ENCODE measurements at places on chromosomes 12 and 14. TPM values are rescaled to one million over a fixed set of nuclear protein-coding genes. Genes with fewer than 3 reads are reported as not detected.

GRCh38 chr14:103057028-103057371, 349 bp downstream of the CDC42BPB start:
- no peak for DNase-seq
- H3K27ac ChIP-seq: no peak overlapping the region
- H3K4me1 ChIP-seq: peaks cover 7% of the 10 kb centered on the region
- H3K36me3 ChIP-seq: no peaks in the 10 kb centered on the region
- H3K27me3 ChIP-seq: no peaks in the 10 kb centered on the region

STAC3 gene
- 0.96 TPM for total RNA-seq

GPR162 gene
- 0.11 TPM for total RNA-seq

- no peaks in the 10 kb centered on the region for H3K36me3 ChIP-seq
- no peak overlapping the region for H3K27ac ChIP-seq
- no peaks in the 10 kb centered on the region for H3K4me1 ChIP-seq
- DNase-seq: no peak
- no peak overlapping the region for H3K4me3 ChIP-seq
Observed at GRCh38 chr12:52206304-52207040, 14.7 kb upstream of the KRT80 start.

DNA sequence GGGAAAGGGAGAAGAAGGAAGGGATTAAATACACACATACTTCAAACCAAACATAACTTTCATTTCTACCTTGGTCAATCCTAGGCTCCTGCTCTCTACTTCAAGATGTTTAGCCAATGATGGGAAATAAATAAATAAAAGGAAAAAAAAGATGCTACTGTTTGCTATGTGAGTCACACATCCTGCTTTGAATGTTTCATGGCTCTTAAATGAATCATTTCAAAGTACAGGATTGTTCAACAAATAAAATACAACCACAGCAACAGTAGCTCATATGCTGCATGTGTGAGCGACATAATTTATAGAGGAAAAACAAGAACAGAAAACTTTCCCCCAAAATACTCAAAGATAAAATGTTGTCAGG, 54.3 kb upstream of the NPFF start:
- H3K36me3 ChIP-seq: no peaks in the 10 kb centered on the region
- peaks cover 24% of the 10 kb centered on the region for H3K4me1 ChIP-seq
- no peak for DNase-seq
- no peaks in the 10 kb centered on the region for H3K27me3 ChIP-seq
- no peak overlapping the region for H3K4me3 ChIP-seq
- no peak overlapping the region for H3K27ac ChIP-seq

DNA sequence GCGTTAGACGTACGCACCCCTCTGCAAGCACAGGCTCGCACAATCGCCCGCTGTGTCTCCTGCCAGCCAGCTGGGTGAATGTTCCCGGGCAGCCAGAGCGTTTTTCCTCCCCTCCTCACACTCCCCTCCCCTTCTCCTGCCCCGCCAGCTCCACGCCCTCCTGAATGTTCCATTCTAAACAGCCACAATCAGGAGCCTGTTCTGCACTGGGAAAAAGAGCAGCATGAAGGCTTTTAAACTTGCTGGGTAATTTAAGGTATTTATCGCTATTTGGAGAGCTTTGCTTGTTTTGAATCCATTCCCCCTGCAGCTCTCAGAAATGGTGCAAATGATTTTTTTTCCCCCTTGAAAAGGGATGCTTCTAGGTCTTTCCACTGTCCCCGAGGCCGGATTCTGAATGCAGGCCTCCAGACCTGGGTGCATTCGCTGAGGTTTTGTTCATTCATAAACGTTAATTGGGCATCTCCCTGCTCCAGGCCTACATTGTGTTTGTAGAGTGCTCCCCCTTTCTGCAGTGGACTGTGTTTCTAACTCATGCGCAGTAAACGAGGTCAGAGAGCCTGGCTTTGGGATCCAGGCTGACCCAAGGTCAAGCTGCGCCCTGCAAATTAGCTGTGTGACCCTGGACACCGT, 212.5 kb downstream of the CHST11 start:
- no peak overlapping the region for H3K4me3 ChIP-seq
- no peak for DNase-seq
- no peak overlapping the region for H3K27ac ChIP-seq
- H3K27me3 ChIP-seq: no peaks in the 10 kb centered on the region

DNA sequence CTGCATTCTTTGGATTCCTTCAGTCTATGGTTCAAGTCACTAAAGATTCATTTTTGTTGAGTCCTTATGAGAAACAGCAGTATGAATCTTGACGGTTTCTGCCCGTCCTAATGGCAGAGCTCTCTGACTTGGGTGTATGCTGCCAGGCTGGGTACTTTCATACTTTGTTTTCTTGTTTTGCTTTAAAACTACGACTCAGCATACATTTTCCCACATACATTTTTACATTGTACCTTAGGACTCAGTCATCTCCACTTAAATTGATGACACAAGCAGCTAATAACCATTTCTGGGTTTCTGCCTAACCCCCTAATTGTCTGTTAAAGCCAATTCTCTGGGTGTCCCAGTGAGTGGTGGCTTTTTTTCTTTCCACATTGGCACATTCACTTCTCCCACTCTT, 4.8 kb upstream of the DDX55 start:
- no peaks in the 10 kb centered on the region for H3K27me3 ChIP-seq
- peaks cover 29% of the 10 kb centered on the region for H3K36me3 ChIP-seq
- no peaks in the 10 kb centered on the region for H3K4me1 ChIP-seq
- H3K27ac ChIP-seq: no peak overlapping the region
- H3K4me3 ChIP-seq: no peak overlapping the region

DNA sequence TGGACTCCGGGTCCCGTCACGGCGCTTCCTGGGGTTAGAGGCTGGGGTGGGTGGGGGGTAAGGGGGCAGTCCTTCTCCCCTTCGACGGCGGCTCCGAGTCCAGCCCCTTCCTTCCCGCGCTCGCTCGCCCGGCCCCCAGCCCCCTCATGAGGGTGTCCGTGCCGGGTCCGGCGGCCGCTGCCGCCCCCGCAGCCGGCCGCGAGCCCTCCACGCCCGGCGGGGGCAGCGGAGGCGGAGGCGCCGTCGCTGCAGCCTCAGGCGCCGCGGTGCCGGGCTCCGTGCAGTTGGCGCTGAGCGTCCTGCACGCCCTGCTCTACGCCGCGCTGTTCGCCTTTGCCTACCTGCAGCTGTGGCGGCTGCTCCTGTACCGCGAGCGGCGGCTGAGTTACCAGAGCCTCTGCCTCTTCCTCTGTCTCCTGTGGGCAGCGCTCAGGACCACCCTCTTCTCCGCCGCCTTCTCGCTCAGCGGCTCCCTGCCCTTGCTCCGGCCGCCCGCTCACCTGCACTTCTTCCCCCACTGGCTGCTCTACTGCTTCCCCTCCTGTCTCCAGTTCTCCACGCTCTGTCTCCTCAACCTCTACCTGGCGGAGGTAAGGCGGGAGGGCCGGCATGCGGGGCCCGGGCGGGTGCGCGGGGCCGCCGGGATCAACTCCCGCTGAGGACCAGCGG, 500 bp downstream of the GPR137C start:
- H3K27me3 ChIP-seq: no peaks in the 10 kb centered on the region
- peaks cover 22% of the 10 kb centered on the region for H3K4me1 ChIP-seq
- peak overlapping the region; percentile 76 for H3K4me3 ChIP-seq

Measured in CD8-positive, alpha-beta memory T cell (primary cell).